ENCODE measurements at places on chromosomes 7 and 10.
A peak's percentile ranks its signal among the peaks of the same experiment; 100 is the strongest.

DNA sequence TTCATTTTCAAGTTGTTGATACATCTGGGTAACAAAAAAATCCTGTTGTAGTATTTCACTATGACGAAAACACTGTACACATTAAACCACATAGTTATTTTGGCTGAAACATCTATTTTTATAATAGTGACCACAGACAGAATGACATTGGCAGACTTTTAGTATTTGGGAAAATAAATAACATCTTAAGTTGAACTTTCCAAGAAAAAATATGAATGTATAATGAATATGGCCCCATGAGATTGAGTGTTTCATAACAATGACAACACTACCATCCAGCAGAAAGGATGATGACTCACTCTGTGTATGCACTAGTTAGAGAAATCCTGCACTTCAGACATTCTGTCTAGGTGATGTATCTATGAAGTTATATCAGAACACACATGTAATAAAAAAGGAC lies 118.1 kb downstream of the SEMA3D start:
- DNase-seq, result peak; percentile 37

DNA sequence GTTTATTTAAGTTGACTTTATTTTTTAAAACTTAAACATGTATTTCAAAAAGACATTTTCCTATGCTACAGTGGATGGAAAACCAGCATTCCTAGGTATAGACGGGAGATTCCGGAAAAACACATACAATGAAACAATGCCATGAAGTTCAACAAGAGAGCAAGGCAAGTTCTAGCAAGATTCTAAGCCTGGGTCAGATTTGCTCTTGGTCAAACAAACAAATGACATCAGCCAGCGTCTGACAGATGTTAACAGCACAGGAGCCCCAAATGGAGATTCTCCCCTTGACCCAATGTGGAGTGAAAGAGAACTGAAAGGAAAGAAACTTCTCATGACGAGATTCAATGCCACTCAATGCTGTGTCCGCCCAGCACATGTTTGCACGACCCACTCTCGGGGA lies 149.9 kb downstream of the NEURL1 start:
- DNase-seq, result no peak

DNA sequence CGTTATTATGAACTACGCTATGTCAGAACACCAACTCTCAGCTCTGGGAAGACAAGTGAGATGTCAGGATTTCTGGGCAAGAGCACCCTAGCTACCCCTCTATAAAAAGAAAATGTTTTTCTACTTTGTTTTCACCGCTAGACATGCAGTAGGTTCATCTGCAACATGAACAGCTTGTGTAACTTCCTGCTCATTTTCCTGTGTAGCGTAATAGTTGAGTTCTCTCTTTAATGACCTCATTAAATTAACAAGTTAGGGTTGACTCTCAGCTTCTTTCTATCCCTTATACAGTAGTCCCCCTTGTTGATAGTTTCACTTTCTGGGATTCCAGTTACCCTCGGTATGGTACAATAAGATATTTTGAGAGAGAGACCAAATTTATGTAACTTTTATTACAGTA lies 329.4 kb upstream of the ZNF32 start:
- DNase-seq, result no peak

- no peak for DNase-seq
Measured at GRCh38 chr10:67869996-67870395, 14.5 kb upstream of the SIRT1 start.

- DNase-seq, result no peak
Measured at GRCh38 chr7:135960709-135961451, 16.3 kb downstream of the MTPN start.

DNA sequence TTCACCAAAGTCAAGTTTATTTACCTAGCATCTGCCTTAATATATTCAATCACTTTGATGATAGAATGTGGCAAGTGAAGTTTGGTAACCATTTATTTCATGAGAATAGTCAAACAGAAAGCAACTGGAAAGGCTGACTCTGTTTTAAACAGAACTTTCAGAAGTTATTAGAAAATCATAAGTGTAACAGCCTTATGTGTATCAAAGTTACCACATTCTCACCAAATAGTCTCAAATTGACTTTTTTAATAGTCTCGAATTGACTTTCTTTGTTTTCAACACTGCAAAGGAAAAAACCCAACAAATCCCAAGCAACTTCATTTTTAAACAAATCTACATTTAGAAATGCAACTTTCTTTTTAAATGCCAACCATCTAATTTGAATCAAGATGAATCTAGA lies 29.5 kb downstream of the NAMPT start:
- DNase-seq, result no peak

- peak; percentile 64 for DNase-seq
Measured at GRCh38 chr7:55415173-55415778, 50.1 kb downstream of the LANCL2 start.

DNA sequence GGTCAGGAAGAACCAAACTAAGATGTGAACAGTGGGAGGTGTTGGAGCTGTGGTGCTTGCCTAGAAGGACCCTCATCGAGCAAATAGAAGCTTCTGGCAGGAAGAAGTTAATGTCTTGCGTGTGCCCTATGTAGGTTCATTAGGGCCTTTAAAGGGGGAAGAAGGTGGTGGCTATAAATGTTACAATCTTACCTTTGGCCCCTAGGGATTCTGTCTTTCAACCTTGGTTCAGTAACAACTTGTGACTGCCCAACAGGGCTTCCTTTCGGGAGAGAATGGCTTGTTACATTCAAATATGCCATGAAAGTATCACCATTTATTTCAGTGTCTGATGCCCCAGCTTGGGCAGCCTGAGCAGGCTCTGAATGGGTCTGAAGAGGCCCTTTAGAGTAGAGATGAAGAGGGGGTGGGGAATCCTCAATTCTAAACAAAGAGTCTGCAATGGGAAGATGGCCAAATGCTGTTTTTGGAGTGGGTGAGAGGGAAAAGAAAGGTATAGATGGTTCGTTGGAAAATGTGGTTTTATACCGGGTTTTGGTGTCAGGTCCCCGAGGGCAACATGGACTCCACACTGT lies 108.0 kb downstream of the TCF7L2 start:
- no peak for DNase-seq

DNA sequence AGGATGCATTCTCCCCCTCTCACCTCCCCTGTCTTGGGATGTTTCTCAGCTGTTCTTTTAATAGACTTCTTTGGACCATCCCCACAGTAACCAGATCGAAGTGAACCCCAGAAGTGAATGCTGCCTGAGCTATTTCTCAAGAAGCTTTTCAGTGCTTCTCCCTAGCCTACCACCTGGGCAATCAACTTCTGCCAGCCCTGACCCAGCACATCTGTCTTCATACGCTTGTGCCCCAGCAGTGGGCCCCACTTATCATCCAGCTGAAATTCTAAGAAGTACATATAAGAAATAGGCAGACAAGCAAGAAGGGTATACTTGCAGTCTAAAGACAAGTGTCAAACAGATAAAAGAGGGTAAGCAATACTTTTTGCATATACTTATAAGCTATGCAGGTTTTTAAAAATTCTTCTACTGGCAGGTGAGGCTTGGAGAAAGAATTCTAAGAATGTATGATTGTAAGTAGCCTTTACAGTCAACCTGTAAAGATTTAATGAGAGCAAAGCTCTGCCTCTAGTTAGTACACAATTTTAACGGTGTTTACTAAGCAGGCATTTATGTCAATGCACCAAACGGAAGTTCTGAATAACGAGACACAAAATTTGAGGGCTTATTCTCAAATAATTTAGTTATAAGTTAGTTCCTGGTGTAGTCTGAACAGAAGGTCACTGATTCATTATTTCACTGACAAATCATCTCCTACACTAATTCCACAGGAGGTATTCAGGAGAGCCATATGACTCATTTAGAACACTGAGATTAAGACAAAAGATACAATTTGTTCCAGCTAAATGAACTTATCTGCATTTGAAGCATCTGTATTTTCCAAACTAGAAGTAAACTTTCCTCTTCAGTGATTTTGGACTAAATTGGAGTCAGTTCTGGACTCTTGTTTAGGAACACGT lies 83.3 kb downstream of the RNLS start:
- DNase-seq, result peak; percentile 52

- DNase-seq, result no peak
Measured at GRCh38 chr10:46558392-46559185, 2.1 kb upstream of the GPRIN2 start.

DNA sequence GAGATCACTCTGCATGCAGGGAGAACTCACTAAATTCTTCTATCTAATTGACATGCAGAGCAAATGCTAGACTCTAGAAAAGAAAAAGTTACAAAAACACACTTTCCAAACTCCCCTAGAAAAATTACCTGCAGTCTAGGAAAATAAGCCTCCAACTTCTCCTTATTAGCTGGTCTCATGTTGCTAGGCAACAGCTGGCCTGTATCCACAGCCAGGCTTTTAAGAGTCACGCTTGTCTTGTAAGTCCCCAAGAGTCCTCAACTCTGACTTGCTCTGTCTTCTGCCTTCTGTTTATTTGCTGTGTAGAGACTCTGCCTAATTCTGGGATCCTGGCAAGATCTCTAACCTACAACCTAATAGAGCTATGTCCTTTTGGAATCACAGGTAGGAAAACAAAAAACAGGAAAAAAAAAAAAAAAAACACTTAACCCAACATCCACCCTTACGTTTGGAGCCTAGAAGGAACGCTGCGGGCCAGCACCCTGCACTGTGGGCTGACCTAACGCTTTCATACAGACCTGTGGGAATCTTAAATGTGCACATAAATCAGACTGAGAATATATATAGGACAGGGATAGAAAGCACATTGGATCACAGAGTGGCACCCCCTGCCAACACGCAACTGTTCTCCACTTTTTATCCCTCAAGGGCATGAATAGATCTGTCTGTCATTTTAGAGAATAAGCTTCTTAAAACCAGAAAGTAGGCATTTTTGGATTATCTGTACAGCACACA lies 117.0 kb upstream of the PTPRZ1 start:
- no peak for DNase-seq

DNA sequence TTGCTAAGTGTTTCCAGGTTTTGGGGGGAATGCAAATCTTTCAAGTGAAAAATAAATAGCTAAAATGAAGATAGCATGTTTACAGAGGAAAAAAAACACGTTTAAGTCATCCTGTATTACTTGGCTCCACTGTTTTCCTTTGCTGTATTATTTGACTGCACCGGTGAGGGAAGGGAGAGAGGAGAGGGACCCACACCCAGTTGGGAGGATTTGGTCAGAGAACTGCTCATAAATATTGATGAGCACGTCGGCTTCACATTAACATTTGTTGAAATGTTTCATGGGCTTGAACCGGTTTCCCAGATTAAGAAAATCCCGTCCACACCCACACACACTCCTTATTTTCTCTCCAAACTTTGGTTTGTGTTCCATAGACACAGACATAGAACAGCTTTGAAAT lies 493.8 kb upstream of the MGMT start:
- DNase-seq, result no peak

DNA sequence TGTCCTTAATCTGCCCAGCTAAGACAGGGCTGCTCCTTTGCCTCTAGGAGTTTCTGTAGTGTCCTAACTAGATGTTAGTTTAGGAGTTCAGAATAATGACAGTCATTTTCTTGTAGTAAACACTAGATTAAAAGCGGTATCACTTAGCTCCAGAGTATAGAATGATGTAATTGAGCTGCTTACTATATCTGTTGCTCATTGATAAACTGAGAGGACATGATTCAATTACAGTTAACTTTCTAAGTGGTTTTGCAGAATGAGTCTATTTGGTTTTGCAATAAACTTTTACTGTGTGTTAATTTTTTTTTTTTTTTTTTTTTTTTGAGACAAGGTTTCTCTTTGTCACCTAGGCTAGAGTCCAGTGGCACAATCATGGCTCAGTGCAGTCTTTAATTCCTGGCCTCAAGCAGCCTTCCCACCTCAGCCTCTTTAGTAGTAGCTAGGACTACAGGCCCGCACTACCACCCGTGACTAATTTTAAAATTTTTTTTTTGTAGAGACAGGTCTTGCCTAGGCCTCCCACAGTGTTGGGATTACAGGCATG lies 1.8 kb downstream of the STMP1 start:
- DNase-seq, result no peak

GRCh38 chr7:92634205-92634604 lies 44.0 kb upstream of the FAM133B start:
- no peak for DNase-seq

DNA sequence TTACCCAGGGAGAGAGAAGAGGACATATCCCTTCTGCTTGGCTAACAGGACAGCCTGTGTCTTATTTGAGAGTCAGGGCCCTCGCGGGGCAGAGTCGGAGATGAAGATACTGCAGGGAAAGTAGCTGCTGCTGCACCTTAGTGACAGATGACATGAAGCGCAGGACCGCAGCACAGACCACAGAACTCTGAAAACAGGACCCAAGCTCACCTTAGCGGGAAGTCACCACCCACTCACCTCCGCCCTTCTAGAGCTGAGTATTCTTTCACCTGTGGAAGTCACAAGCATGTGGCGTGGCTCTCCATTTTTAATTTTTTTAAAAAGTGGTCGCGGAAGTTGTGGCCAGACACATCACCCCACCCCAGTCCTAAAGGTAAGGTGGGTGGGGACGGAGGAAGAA lies 191.4 kb downstream of the FAM107B start:
- DNase-seq, result no peak

GRCh38 chr7:110090110-110090820 lies 1000.7 kb upstream of the LRRN3 start:
- DNase-seq, result peak; percentile 36

- peak; percentile 5 for DNase-seq
Measured at GRCh38 chr7:33336820-33337219, 207.5 kb downstream of the BBS9 start.

- no peak for DNase-seq
Measured at GRCh38 chr7:28070297-28071055, 110.1 kb downstream of the JAZF1 start.

DNA sequence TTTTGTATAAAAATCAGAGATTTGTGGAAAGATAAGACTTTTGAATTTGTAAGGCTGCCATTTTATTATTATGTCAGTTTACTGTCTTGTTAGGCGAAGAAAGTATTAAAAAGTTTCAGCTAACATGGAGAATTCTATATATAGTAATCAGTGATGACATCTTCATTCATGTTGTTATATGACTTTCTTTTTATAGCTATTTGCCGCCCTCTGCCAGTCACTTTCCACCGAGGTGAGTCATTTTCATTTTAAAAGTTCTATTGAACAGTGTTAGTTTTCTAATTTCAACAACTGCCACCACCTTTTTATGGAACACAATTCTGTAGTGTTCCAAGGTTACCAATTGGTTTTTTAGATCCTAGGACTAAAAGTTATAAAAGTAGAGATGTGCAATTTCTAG lies 11.8 kb downstream of the CUTC start:
- DNase-seq, result no peak

GRCh38 chr7:38964921-38965320 lies 12.8 kb upstream of the POU6F2 start:
- DNase-seq, result no peak

GRCh38 chr7:28685644-28686417 lies 272.3 kb downstream of the TRIL start:
- DNase-seq, result peak; percentile 98

DNA sequence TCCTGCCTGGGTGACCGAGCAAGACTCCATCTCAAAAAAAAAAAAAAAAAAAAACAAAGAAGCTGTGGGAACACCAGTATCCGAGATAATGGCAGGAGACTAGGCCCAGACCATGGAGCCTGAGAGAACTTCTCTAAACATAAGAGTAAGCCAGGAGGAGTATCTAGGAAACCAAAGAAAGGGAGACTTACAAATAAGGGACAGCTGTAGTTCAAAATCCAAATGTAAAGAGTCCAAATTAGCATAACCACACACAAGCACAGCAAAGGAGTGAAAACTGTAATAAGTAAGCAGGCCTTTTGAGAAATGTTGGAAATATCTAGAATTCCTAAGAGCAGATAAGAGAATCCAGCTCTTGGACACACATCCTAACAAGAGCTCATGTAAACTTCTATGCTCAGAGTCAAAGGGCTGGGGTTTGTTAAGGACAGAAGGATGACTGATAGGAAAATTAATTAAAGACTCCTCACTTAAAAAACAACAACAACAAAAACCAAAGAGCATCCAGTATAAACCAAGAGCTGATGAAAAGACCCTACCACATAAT lies 15.8 kb downstream of the ZNF25 start:
- DNase-seq, result no peak
